AG04450 (cell line): ENCODE measurements at places on chromosomes 5 and 9. TPM values are rescaled to one million over a fixed set of nuclear protein-coding genes. Genes with fewer than 3 reads are reported as not detected.

DNA sequence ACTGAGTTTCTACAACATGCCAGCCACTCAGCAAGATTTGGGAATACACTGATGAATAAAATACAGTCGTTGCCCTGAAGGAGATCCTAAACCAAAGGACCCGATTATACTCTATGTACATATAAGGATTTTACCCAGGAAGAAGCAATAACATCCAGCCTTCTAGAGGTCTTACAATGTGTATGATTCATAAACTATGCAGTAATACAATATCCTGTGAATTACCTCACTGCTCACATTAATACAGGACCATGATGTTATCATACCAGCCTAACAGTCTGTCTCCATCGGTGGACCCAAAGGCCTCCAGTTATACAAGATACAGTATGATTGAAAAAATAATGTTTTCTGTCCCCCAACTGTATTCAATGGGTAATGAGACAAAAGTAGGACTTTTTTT, 310.5 kb upstream of the TRPM3 start:
- DNase-seq = no peak

- DNase-seq = no peak
Measured at GRCh38 chr5:158502686-158503085, 597.0 kb downstream of the EBF1 start.

DNA sequence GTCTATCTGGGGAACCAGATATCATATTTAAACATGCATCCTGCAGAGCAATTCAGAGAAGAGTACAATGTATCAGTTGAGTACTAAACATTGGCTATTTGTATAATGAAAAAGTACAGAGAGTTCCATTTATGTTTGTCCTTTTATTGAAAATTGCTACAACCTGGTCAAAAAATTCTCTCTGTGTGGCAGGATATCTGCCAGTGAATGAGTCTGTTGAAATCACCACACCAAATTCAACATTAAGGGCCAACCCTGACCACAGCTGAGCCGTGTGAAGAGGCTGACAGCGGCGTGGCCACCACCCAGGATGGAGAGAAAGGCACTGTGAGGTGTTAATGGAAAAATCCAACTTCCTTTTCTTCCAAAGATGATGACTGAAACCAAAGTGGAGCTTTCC, 422.7 kb upstream of the PIK3R1 start:
- no peak for DNase-seq

- no peak for DNase-seq
Measured at GRCh38 chr5:136699651-136700050, 334.3 kb upstream of the TRPC7 start.

Gene NKD2
- polyA plus RNA-seq = not detected in 2 replicates
